ENCODE measurements at places on chromosomes 7 and 10.

DNA sequence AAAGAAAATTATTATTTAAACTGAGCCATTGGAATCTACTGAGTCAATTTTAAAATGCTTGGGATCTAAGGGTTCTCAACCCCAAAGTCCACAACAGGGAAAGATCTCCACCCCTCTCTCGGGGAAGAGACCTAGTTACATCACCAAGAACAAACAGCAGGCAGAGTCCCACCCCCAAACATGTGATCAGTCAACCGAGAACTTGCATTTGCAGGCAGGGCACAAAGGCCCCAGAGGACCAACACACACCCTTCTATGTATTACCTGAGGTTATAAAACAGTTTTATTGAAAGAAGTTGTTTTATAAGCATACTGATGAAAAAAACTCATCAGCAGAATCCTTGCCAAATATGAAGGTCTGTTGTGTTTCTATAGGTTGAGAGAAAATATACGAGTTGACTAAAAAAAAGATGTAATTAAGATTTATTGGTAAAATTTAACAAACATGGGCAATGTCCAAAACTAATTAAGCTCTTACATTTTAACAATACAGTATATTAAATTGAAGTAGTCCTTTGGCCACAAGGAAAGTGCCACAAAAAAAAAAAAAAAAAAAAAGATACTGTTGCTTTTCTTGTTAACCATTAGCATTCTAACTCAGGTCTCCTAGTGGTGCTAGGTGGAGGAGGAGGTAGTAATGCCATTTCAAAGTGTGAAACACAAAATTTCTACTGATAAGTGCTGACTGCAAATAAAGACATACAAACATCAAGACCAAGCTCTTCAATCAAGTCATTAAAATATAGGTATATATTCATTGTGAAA, 975 bp upstream of the USP54 start:
- no peak for DNase-seq

- DNase-seq, result no peak
These were observed 146.1 kb downstream of the CCDC71L start for GRCh38 chr7:106514881-106515280.

DNA sequence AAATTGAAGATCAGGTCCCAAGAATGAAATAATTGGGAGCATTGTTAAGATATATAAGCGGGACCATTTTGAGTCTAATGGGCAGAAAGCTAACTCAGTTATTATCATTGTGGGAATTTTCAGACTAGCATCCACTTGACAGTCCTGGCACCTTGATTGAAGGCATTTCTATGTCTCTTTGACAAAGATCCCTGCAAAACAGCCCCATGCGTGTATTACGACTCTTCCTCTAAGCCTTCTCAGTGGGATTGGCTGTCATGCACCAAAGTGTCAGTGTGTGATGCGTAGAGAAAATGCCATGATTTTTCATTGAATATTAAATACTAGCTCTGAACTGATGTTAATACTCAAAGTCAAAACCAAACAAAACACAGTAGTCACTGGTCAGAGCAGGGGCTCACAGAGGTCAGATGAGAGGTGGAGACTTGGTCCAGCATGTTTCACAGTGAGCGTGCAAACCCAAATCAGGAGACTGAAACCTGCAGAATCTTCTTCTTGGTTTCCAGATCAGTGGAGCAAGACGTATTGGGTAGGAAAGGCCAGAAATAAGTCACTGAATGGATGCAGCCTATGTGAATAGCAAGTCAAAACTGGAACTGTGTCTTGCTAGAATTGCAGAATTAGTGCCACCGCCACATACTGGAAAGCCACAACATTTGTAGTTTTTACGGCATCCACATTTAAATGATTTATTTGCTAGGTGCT, 303.6 kb upstream of the AKR1E2 start:
- DNase-seq, result no peak

DNA sequence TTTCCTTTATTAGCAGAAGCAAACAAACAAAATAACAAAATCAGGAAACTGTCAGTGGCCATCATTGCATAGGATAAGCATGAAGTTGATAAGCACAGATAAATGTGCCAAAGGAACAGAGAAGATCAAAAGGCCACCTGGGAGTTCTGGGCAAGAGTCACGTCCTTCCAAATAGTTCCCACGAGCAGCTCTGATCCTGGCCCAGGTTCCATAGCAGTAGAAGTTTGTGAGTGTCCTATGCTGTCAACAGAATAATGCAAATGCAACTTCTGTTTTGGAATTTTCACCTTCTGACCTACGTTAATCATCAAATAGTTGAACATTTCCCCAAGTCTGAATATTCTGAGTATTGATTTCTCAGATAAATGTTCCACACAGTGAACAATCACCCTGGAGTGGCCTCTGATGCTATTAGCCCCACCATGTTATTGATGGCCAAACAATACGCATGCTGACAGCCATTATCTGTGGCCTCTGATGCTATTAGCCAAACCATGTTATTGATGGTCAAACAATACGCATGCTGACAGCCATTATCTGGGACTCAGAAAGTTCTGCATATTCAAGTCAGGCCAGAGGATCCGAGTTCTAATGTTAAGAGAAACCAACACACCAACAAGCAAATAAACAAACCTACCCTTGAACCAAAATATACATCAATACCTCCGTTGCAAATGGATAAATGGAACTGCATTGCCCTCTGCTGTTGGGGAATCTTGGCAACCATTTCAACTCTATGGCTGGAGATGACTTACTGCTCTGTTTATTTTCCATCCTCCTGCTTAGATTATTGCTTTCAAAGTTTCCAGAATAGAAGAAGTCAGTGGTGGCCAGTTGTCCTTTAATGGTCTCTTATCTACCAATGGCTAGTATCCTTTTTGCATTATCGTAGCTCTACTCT, 63.3 kb downstream of the MRC1 start:
- peak; percentile 32 for DNase-seq

- no peak for DNase-seq
These were observed 901.8 kb upstream of the ZWINT start for GRCh38 chr10:57262892-57263291.

GRCh38 chr7:122970740-122971725, 24.5 kb downstream of the TAS2R16 start:
- no peak for DNase-seq

- DNase-seq, result no peak
These were observed 129.9 kb downstream of the CCNY start for GRCh38 chr10:35466170-35466569.

DNA sequence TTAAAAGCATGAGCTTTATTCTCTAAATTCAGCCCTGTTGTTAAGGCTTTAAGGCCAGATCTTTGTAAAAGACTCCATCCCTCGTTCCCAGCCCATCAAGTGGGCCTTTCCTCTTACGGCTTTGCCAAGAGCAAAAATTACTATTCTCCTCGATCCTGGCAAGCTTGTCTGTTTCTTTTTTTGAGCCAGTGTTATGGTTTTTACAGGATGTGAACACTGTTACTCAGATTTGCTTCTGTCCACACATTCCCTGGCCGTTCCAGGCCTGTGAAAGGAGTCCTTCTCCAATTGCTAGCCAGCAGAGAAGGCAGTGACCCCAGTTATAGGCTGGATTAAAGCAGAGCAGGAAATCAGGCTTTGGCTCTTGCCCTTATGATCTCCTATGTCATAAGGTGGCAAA, 47.0 kb upstream of the EPC1 start:
- no peak for DNase-seq
